ENCODE measurements at places on chromosomes 5 and 9.

DNA sequence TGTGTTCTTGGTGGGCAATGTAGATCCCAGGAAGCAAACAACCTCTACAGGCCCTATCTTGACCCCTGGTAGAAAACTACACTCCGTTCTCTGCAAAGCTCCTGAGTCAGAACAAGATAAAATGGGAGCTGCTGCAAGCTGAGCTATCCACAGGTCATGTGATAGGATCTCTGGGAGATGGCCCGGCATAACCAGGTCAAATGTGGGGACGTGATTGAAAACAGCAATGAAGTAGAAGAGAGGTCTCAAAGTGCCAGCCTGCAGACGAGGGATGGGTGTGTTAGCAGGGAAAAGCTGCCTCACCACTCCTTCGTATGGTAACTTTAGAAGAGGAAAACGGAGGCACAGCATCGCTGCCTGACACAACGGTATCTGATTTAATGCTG, 25.0 kb downstream of the NRG2 start:
- DNase-seq, result no peak

DNA sequence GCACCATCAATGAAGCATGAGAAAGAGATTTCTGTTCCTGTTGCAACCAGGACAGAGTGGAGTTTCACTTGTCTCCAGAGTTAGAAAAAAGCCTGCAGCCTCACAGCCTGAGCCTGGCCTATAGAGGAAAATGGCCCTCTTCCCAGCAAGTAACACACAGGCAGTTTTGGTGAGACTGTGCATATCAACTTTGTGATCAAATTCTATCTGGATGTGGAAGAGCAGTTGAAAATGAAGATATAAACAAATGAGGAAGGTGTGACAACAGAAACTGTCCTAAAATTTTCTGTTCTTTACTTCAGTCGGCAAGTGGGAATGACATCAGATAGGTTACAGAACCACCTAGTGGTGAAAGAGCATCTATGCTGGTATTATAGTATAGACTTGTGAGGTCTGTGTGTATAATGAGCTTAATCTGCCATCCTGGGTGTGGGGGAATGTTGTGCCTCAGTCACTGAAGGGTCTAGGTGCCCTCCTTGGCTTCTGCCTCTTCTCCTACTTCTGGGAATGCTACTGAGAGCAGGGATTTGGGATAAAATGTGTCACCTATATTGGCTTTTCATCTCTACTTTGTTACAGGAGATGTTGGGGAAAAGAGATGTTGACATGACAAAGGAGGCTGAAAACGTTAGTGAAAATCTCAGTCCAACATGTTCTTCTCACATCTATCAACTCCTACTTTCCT, 28.2 kb downstream of the YIPF5 start:
- peak; percentile 72 for DNase-seq

GRCh38 chr5:154358516-154359220, 87.1 kb upstream of the SAP30L start:
- no peak for DNase-seq

- no peak for DNase-seq
Measured at GRCh38 chr5:73338256-73339050, 110.1 kb downstream of the FOXD1 start.

DNA sequence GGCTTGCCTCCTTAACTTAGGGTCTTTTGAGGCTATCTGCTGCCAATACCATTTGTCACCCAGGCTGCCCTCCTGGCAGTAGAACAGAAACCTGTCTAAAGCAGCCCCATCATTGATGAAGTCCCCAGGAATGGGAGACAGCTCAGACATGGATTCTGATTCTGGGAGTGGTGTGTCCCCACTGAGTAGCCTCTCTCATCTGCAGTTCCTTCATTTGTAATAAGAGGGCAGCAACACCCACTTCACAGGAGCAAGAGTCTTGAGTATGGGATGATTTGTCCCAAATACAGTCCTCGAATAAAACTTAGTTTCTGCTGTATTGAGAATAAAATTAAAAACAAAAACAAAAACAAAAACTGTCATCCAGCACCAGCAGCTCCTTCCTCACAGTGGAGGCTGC, 167.6 kb downstream of the ASTN2 start:
- DNase-seq, result no peak

DNA sequence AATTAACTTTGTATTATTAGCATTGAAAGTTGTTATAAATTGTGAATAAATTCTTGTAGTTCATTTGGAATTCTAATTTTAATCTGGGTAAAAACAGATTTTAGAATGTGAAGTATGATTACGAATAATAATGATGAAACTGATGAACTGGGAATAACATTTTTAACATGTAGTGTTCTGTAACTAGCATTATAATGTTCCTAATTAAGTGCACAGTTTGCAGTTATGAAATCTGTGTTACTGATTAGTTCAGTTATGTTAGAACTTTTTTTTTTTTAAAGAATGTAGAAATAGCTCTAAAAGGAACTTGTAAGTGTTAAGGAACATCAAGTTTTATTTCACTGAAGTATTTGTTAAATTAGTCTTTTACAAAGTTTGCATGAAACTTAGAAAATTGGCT, 48.9 kb upstream of the EIF4EBP3 start:
- no peak for DNase-seq

DNA sequence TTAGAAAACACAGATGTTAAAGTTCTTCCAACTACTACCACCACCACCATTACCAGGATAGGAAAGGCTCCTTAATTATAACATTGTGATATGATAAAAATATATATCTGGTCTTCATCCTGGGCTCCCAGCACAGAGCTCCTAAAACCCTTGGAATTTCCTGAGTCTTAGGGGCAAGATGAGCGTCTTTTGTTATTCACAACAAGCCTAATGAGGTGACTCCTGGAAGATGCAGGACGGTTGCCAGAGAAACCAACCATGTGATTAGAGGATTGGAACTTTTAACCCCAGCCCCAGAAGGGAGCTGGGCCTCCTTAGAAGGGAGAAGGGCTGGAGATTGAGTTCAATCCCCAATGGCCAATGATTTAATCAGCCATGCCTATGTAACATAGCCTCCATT, 148.0 kb upstream of the ADRA1B start:
- no peak for DNase-seq

DNA sequence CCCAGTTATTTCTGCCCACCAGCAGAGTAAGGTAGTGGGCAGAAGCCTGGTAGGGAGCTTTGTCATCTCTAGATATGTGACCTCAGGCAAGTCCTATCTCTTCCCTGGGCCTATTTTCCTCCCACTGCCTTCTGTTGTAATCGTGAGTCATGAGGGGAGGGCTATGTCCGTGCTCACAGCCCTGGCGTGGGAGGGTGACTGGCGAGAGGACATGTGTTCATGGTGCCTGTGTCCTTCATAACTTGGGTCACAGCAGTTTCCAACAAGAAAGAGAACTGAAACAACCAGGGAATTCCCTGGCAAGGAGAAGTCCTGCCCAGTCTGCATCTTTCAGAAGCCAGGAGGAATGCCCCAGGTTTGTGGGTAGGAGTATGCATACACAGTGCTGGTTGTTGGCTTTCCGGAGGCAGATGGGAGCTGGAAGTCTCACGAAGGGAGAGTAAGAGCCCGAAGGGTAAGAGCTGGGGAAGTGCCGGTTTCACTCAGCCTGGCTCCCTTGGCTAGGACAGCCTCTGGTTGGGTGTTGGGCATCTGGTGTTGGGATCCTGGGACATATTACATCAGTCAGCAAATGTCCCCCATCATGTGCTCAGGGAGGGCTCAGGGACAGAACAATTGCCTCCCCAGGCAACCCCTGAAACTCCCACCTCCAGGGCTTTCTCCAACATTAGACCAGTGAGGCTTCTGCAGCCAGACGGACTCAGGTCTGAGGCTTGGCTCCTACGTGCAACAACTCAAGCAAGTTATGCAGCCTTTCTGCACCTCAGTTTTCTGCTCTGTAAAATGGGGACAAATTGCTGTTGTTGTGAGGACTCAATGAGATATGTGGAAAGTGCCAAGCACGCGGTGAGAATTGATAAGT, 4.3 kb upstream of the TIFAB start:
- no peak for DNase-seq

- DNase-seq, result no peak
Measured at GRCh38 chr5:74552101-74552500, 88.4 kb downstream of the ENC1 start.

DNA sequence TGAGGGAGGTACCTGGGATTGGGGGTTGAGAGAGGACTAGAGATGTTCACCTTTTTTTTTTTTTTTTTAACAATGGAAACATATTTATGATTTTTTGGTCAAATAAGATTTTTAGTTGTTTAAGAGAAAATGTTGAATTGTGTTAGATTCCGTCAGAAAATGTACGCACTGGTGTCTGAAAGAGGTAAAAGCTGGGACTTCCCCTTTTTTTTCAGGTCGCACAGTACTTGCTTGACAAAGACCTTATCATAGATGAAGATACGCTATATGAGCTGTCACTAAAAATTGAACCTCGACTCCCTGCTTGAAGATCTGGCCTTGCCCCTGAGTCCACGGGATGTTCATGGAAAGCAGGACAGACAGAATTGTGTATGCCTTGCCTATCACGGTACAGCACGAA, 7.7 kb upstream of the CKMT2 start:
- no peak for DNase-seq

- no peak for DNase-seq
Measured at GRCh38 chr9:69971643-69972449, 71.8 kb upstream of the MAMDC2 start.

DNA sequence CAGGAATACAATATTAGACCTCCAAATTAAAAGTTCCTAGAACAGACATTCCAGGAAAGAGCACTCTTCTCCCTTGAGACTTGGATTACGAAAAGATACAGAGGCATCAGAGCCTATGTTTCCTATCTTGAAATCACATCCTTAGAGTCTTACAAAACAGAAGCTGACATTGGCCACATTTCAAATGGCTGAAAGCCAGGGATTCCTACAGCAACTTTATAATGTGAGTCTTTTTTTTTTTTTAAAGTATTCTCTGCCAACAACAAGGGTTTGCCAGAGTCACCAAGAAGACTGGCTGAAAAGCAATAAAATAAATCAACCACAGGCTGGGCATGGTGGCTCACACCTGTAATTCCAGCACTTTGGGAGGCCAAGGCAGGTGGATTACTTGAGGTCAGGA, 63.1 kb downstream of the TRPM6 start:
- peak; percentile 20 for DNase-seq

GRCh38 chr5:173612948-173613347, 3.5 kb downstream of the BOD1 start:
- DNase-seq, result no peak

- DNase-seq, result no peak
Measured at GRCh38 chr5:90792725-90793124, 234.1 kb downstream of the ADGRV1 start.

DNA sequence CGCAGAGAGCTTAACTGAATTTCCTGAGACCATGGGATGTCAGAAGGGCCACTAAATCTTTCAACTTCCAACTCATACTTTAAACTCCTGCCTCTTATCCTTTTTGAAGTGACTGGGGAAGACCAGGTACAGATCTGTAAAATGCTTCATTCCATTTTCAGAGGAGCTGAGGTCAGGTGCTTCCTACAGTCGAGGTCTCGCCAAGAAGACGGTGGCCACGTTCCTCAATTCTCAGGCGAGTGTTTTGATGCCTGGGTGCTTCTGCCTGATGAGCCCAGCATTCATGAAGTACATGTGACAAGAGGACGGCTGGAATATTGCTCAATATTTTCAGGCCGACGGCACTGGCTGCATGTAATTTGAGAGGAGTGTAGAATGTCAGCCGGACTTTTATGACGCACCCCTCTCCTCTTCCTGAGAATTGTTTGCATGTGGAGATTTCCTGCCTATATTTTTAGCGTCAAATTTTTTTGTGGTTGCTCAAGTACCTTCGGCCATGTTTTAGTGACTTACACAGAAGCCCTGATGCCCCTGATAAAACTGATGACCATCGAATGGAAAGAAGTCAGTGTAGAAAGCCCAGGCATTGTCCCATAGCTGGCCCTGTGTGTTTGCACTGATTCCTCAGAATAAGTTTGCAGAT, 38.8 kb upstream of the GLRX start:
- DNase-seq, result peak; percentile 64

DNA sequence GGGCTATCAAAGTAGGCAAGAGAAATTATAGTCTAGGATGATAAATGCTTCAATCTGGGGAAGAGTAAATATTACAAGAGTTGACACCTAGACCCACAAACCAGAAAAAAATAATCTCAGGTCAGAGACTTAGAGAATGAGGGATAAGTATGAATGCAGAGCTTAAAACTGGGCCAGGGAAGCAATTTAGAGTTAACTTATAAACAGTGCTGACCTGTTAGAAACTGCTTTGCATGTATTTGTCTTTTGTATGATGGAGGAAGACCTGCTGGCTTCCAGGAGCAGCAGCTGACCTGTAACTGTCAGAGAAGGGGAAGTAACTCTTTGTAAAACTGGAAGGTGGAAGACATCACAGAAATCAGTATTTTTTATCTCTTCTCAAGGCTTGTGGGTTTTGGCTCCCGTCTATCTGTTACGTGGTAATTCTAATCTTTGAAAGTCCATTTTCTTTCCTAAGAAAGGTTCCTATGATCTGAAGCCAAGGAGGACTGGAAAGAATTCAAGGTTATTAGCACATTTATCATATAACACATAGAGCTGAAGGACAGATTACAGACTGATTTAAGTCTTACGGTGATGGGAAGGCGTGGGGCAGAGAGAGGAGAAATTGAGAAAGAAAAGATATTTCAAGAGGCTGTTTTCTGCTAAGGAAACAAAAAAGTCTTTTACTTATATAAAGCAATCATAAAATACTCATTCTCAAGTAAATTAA, 114.7 kb upstream of the ADAMTS19 start:
- no peak for DNase-seq

GRCh38 chr9:78595200-78595945, 298.4 kb downstream of the PSAT1 start:
- DNase-seq, result no peak

DNA sequence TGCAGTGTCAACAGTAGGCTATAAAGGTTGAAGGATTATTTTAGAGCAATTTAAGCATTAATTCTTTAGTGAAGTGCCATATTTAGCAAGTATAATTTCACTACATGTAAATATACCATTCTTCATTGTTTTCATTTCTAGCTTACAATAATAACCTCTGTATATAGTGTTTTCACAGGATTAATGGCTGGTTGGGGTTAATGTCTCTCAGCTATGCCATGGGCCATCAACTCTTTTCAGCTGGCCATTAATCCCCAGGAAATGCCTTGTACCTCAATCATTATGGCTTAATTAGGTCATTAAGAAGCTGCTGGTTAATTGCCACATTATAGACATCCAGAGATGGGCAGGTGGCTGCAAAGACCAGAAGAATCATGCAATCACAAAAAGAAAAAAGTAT, 715.1 kb downstream of the MAT2B start:
- DNase-seq, result no peak

GRCh38 chr5:167998148-167998767, 293.2 kb upstream of the WWC1 start:
- DNase-seq, result no peak

DNA sequence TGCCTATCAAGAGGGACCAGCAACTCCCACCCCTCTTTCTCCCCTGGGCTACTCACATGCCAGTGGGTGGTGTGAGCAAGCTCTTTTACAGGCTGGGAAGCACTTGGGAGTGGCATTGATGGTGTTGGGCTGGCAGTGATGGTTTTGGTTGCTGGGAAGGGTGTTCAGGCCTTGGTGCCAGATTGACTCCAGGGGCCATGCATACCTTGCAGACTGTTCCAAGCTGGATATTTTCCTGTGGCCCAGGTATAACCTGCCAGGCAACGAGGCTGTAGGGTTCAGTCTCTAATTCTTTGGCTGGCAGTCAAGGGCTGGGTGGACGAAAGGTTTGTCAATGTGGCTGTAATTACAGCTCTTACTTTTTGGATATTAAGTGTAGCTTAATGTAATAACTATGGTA, 177.3 kb downstream of the MACROH2A1 start:
- DNase-seq, result no peak

Data from skin of body (tissue), 3 donors.